ENCODE measurements at places on chromosomes 4 and X. TPM values are rescaled to one million over a fixed set of nuclear protein-coding genes. Genes with fewer than 3 reads are reported as not detected.

The GRID2 gene
- not detected for total RNA-seq

The BANK1 gene
- total RNA-seq: not detected

The AREG gene
- total RNA-seq: not detected

The KDM5C gene
- 69.8 TPM for total RNA-seq

The SPANXC gene
- not detected for total RNA-seq

The OTC gene
- total RNA-seq: not detected

The NR0B1 gene
- total RNA-seq: not detected

The DMP1 gene
- not detected for total RNA-seq

The SERPINA7 gene
- total RNA-seq: not detected

The KIT gene
- total RNA-seq: not detected

The TGIF2LX gene
- total RNA-seq: not detected

The CT45A8 gene
- total RNA-seq: not detected

The KIF4A gene
- 33.4 TPM for total RNA-seq

The SMIM10 gene
- total RNA-seq: 0.43 TPM

The ATP2B3 gene
- total RNA-seq: not detected

The FAT1 gene
- 13.6 TPM for total RNA-seq

The C4orf36 gene
- total RNA-seq: not detected

The MFAP3L gene
- total RNA-seq: 1.7 TPM

The CT45A10 gene
- total RNA-seq: not detected

The NFKB1 gene
- 16.6 TPM for total RNA-seq

The FAM47A gene
- total RNA-seq: not detected

The FSTL5 gene
- total RNA-seq: not detected

The TIMM8A gene
- total RNA-seq: 9.2 TPM

The PNCK gene
- total RNA-seq: 0.74 TPM

The UGT2A3 gene
- total RNA-seq: not detected

The ENPP6 gene
- not detected for total RNA-seq

The KLHL13 gene
- total RNA-seq: not detected

The MTMR1 gene
- 10.9 TPM for total RNA-seq

The GYPE gene
- total RNA-seq: not detected

The SPANXA2 gene
- total RNA-seq: not detected

The TMEM150C gene
- total RNA-seq: 3.6 TPM

The LNX1 gene
- not detected for total RNA-seq

The CXXC4 gene
- total RNA-seq: 1.9 TPM

The KDM6A gene
- 9.9 TPM for total RNA-seq

The ANKRD50 gene
- 6.0 TPM for total RNA-seq

The POU3F4 gene
- not detected for total RNA-seq

The NXF2B gene
- not detected for total RNA-seq

The MAP3K15 gene
- 1.5 TPM for total RNA-seq
